DND-41 (cell line): ENCODE measurements at places on chromosomes 5 and 9.
A peak's percentile ranks its signal among the peaks of the same experiment; 100 is the strongest.

DNA sequence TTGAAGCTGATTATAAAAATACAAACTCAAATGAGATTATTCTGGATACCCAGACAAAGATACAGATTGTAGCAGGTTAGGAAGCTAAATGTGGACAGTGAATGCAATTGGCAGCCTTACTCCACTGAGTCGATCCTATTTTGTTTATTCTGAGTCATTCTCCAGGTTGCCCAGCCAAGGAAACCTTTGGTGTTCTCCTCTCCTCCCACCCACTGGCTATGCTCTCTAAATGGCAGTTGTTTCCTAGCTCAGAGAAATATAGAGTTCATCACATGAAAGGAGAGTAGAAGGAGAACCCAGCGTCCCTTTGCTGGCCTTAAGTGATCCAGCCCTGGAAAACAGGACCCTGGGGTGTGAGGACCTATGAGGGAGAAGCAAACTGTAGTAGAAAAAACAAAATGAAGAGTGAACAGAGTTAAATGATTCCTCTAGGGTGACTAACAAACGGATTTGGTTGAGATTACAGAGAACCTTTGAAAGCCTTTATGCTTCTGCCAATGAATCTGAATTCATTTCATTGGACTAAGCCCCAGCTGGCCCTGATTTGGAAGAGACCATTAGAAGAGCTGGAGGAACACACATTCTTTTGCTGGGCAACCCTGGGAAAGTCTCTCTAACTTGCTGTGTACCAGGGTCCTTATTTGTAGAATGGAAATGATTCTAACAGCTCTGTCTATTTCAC, 95.1 kb downstream of the BRINP1 start:
- no peak for DNase-seq

DNA sequence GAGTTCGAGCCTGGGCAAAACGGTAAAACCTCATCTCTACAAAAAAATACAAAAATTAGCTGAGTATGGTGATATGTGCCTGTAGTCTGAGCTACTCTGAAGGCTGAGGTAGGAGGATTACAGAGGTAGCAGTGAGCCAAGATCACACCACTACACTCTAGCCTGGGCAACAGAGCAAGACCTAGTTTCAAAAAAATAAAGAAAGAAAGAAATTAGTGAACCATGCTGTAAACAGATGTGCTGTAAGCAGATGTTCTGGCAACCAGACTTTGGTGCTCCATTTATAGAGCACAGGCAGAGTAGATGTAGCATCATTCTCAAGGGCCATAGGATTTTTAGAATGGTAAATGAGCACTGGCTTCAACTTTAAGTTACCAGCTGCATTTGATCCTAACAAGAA, 115.4 kb downstream of the ST8SIA4 start:
- DNase-seq = no peak

DNA sequence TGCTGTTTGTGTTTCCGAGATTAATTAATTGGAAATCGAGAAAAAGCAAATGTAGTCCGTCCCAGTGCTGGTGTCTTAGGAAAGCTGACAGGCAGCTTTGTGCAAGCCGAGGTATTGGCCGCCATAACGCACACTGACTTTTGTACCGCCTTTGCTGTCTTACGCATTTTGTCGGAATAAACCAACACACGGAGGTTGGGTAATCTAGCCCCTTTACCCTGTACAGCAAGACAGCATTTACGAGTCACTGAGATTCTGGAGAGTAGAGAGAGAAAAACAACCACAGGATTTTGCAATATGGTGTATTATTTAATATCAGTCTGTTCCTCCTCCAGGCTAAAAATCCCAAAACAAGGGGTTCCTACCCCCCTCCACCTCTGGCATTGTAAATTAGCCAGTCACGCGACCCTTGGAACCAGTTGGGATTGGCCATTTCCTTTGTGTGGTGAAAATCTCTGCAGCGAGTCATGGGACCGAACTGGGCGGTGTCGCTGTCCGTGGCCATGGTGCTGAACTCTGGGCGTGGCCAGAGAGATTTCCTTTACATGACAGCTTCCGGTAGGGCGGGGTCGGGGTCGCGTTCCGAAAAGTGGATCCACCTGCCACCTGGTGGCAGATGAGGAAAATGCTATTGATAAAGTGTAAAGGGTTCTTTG, 10.3 kb upstream of the PCDHB1 start:
- DNase-seq = peak; percentile 92

- DNase-seq = no peak
Measured at GRCh38 chr9:78640728-78641127, 343.8 kb downstream of the PSAT1 start.

GRCh38 chr9:8208465-8208864, 408.9 kb upstream of the DMAC1 start:
- no peak for DNase-seq

- no peak for DNase-seq
Measured at GRCh38 chr5:134489227-134489944, 36.1 kb upstream of the JADE2 start.

DNA sequence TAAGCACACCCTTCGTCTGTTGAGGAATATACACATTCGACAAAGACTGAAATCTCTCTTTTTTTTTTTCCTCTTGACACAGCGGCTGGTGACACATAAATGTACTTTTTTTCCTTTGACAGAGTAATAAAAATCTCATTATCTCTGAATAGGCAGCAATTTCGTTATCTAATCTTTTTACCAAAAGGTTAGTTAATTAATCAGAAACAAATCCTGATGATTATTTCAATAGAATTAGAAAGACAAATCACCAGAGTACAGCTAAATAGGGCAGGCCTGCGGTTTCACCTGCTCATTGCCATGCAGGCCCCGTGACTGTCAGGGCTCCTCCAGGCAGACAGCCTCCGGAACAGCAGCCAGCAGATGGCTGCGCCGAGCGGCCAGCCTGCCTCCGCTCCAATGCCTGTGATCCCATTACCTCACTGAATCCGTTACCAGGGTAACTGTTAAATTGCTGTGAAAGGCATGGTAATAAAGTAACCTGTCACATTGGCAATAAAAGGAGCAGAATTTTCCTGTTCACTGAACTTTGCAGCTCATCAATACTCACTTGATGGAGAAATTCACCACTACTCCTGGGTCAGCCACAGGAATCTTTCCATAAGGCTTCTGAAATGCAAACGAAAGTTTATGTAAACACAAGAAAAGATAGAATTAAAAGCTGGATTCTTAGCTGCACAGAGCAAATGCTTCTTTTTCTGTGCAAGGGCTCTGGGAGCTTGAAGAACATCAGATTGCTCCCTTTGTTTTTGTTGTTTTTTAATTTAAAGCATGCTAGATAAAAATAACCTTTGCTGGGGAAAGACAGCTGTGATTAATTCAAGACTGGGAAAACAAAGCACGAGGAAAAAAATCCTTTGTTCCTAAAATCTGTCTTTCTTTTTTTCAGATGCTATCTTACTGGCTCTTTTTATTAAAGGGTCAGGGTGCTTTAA, 666.4 kb upstream of the ZNF608 start:
- DNase-seq = no peak

- DNase-seq = no peak
Measured at GRCh38 chr9:5884191-5884590, 6.5 kb upstream of the MLANA start.

- DNase-seq = no peak
Measured at GRCh38 chr5:111676466-111676865, 80.5 kb downstream of the NREP start.

DNA sequence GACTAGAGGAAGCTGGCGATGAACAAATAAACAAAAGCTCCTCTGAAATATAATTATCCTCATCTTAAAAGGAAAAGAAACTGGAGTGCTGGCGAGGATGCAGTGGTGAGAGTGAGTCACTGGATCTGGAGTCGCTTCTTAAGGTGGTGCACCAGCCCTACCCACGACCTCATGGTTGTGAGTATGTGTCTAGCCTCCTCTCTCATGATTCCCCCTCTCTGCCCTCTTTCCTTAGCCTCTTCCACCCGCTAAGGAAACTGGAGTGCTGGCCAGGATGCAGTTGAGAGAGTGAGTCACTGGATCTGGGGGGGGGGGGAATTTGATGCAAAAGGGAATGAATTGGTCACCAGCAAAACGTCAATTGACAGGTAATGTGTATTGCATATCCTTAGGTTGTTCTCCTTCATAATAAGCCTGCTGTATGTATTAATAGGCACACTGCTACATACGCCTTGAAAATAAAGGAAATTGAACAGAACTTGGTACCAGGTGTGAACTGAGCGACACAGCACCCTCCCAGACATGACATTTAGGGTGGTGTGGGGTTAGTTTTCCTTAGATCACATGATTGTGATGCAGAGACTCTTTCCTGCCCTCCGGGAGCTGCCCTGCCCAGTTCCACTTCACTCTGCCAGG, 36.3 kb upstream of the EBF1 start:
- no peak for DNase-seq

DNA sequence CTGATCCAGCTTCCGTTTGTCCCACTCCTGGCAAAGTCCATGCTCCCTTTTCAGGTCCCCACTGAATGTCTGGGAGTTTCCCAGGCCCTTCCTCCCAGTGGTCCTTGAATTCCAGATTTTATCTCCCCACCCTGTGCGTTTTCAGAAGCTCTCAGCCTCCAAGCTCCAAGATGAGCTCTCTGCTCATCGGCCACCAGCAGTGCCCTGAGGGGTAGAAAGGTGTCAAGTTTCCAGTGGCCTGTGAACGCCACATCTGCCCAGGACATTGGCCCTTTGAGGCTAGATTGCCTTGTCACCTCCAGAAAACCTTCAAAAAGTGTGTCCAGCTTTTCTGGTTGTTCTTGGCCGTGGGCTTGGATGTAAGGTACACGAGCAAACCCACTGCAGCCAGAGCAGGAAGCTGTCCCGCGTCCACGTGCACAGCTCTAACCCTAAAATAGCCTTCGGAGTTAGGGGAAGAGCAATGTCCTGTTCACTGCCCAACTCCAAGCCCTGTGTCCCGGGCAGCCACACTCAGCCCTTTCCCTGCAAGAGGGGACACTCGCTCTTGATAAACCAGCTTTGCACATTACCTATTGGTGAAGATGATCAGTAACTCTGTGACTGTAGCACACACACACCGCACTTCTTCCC, 10.9 kb upstream of the LRRC14B start:
- DNase-seq = no peak

- DNase-seq = no peak
Measured at GRCh38 chr5:134106991-134107701, 7.3 kb upstream of the TCF7 start.

DNA sequence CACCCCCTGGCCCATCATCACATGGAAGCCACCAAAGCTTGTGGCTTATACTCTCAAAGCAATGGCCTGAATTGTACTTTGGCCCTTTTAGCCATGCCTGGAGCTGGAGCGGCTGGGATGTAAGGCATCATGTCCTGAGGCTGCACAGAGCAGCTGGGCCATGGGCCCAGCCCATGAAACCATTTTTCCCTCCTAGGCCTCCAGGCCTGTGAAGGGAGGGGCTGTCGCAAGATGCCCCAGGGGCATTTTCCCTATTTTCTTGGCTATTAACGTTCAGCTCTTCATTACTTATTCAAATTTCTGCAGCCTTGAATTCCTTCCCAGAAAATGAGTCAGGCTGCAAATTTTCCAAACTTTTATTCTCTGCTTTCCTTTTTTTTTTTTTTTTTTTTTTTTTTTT, 27.7 kb downstream of the FST start:
- no peak for DNase-seq
